HFFc6 (cell line): ENCODE measurements at places on chromosomes 3 and 15. TPM values are rescaled to one million over a fixed set of nuclear protein-coding genes. Genes with fewer than 3 reads are reported as not detected.
A peak's percentile ranks its signal among the peaks of the same experiment; 100 is the strongest.

The CLRN1 gene
- total RNA-seq: not detected in 3 replicates

The COL6A5 gene
- not detected in 3 replicates for total RNA-seq

The CCR3 gene
- not detected in 3 replicates for total RNA-seq

The ITIH1 gene
- not detected in 3 replicates for total RNA-seq

The POLQ gene
- total RNA-seq: 3.9 to 7.9 TPM (median 6.9 TPM) in 3 replicates

GRCh38 chr3:18649666-18650363 is 224.7 kb upstream of the SATB1 start:
- no peak for DNase-seq

DNA sequence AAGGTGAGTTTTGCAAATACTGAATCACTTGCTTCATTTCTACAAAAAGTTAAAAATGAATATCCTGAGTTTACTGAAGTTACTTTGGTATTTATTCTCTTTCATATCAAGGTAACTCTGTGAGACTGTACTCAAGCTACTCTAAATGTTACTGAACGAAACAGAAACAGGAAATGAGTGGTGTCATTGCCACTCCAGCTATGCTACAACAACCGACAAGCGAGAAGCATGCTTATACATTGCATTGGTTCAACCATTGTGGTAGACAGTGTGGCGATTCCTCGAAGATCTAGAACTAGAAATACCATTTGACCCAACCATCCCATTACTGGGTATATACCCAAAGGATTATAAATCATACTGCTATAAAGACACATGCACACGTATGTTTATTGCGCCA is 313.2 kb upstream of the THBS1 start:
- no peak for DNase-seq

- peak; percentile 97 for DNase-seq
Measured at GRCh38 chr3:9976721-9977709, 9.6 kb downstream of the EMC3 start.

DNA sequence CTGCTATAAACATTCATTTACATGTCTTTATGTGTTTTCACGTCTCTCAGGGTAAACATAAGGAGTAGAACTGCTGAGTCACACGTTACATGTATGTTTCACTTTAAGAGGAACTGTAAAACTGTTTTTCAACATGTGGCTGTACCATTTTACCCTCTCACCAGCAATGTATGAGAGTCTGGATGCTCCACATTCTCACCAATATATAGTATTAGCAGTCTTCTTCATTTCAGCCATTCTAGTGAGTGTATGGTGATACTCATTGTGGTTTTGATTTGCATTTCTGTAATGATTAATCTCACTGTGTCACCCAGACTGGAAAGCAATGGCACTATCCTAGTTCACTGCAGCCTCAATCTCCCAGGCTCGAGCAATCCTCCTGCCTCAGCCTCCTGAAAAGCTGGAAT is 37.1 kb downstream of the PHC3 start:
- DNase-seq: no peak

GRCh38 chr15:101407439-101407838 is 82.1 kb downstream of the PCSK6 start:
- no peak for DNase-seq
